Activated CD4-positive, alpha-beta T cell treated with anti-CD3 and anti-CD28 coated beads, Interleukin-2, amount 50 U/mL, for 24 hours (primary cell): ENCODE measurements at places on chromosomes 2 and 18.

GRCh38 chr2:195587966-195588365 lies 69.1 kb upstream of the SLC39A10 start:
- no peak for DNase-seq

GRCh38 chr2:127700527-127701192 lies 637 bp upstream of the SFT2D3 start:
- DNase-seq = no peak

GRCh38 chr2:236051806-236052205 lies 116.4 kb downstream of the GBX2 start:
- DNase-seq = no peak

DNA sequence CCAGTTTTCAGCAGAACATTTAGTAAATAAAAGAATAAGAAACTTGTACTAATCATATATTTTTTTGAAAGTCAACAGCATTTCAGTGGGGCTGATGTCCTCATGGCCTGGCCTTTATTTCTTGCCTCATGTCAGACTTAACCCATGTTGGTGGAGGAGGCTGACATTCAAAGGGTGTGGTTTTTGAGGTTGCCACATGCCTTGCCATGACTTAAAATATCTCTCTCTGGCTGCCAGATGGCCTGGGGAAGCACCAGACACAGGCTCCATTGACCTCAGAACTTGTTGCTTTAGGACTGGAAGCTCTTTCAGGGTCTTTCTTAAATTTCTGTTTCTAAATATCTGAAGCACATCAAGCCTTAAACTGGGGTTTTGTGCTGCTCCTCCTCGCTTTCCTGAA lies 32.5 kb upstream of the CD28 start:
- no peak for DNase-seq

- DNase-seq = no peak
Observed at GRCh38 chr2:58870704-58871103, 629.6 kb upstream of the FANCL start.

DNA sequence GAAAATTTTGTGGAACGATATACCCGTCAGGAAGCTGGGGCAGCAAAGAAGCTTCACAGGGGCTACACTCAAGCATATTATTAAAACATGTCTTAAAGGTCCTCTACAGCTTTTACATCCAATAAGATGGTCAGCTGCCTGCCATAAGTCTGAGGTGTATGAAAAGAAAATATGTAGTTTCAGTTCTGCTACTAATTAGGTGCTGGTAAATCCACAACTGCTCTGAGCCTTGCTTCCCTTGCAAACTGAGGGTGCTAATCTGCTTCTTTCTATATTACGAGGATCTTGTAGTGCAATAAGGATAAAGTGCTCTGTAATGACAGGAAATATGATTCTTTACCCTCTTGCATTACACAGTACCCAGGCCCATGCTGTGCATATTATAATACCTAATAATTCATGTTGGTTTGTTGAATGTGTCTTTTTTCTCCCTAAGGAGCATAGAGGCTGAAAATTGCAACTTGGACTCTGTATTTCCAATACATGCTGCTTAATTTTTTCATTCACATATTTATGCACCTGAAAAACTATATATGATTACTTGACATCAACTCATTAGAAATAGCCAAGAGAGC lies 14.5 kb upstream of the SLC8A1 start:
- DNase-seq = no peak

DNA sequence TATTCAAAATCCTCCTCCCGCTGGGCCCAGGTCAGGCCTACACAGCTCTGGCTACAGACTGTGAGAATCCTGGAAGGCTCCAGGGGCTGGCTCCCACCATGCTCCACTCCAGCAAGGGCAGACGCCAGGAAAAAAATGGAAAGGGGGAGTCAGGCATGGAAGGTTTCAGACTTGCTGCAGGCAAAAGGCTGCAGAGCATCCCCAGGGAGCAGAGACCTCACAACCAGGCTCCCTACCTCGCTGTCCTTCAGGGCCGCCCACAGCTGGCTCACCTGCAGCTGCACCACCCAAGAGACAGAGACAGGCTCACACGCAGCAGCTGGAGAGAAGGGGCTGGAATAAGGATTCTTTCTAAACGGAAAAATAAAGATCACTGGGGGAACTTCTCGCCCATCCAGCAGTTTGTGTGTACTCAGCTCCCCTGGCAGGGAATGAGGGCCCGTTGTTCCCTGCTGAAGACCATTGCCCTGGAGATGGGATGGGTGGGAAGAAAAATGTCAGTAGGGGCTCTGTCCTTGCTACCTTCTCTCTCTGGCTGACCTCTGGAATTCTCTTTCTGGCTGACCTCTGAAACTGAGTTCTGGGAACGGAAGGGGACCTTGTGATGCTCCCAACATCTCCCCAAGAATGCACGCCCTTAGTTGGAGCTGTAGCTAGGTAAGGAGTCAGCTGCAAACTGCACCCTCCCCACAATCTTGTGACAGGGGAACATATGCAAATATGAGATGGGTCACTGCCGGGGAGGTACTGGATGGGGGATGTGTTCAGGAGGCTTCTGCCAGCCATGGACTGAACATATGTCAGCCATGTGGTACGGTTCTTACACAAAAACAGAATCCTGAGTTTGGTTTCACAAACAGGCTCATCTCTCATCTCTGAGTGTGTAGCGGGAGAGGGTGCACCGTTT lies 34.5 kb downstream of the BCL2 start:
- no peak for DNase-seq

DNA sequence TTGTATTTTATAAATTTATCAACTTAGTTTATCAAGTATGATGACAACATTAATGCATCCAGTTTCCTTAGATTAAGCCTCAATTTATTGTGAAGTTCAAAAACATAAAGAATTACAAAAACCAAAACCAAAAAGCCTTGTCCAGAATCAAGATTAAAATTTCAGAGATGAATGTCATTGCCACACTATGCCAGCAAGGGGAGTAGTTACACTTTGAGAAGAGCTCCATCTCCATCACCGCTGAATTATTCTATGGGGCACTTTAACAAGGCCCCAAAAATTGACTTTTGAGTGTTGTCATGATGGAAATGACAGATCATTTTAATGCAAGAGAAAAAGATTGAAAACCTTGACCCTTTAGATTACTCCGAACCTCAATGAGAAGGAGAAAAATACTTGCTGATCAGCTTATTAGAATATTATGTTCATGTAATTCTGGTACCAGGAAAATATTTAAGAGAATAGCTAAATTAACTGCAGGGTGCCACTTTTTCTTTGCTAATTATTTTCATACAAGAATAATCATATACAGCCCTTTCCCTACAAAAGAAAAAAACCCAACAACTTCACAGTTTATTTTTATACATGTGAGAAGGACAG lies 152.5 kb upstream of the AQP4 start:
- no peak for DNase-seq

- DNase-seq = no peak
Observed at GRCh38 chr2:108916796-108917421, 72.1 kb downstream of the EDAR start.

DNA sequence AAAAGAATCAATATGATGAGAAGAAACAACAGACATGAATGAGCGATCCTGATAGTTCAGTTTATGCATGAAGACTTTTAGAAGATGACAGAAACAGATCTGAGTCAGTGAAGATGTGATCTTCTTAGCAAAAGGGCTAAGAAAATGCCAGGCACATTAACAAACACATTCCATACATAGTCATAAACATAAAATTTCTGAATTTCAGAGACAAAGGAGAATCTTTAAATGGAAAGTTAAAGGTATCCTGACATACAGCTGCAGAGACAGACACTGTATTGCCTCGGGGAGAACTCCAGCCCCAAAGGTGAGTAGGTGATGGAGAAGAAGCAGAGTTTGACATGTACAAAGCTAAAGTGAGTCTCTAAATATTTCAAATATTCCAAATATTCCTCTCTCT lies 40.6 kb upstream of the FN1 start:
- no peak for DNase-seq

GRCh38 chr2:118077636-118078247 lies 10.5 kb upstream of the INSIG2 start:
- DNase-seq = no peak

GRCh38 chr18:41131050-41131449 lies 824.0 kb upstream of the PIK3C3 start:
- no peak for DNase-seq

GRCh38 chr2:143390171-143390570 lies 261.0 kb downstream of the ARHGAP15 start:
- DNase-seq = no peak

GRCh38 chr2:82826437-82826836 lies 1632.6 kb downstream of the SUCLG1 start:
- no peak for DNase-seq

DNA sequence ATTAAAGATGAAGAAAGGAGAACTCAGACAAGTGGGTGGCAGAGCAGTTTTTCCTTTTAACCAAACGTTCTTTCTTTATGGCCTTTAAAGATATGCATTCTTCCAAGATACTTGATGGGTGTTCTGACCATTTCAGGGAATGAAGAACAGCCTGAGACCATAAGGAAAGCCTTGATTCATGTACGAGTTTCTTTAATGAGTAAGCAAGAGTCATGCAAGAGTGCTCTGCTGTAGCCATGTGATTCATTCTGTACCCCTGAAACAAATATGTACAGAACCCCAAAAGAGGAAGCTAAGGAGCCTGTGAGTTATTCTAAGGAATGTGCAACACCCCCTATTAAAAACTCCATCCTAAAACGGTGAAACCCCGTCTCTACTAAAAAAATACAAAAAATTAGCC lies 372.8 kb downstream of the MTX2 start:
- DNase-seq = no peak

DNA sequence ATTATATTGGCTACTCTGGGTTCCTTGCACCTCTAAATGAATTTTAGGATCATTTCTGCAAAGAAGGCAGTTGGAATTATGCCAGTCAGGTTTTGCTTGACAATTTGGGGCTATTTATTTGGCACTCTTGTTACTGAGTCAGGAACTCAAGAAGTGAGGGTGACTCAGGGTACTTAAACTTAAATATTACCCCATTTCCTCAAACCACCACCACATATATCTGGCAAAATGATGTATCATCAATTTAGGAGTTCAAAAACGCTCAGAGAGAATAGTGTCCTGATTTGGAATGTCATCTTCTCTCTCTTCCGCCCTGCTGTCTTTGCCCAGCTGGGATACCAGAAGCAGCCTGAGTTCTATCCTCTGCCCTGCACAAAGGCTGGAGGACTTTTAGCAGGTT lies 2.4 kb upstream of the THNSL2 start:
- no peak for DNase-seq

GRCh38 chr2:103401621-103402020 lies 639.8 kb downstream of the TMEM182 start:
- DNase-seq = no peak

GRCh38 chr2:54459037-54459441 lies 2.9 kb downstream of the SPTBN1 start:
- DNase-seq = no peak

- no peak for DNase-seq
Observed at GRCh38 chr2:234235191-234235590, 184.7 kb downstream of the SPP2 start.

- no peak for DNase-seq
Observed at GRCh38 chr2:218323526-218324472, 31.5 kb upstream of the TMBIM1 start.

GRCh38 chr2:129160879-129161278 lies 818.6 kb upstream of the RAB6C start:
- no peak for DNase-seq

GRCh38 chr2:51718881-51719280 lies 686.9 kb upstream of the NRXN1 start:
- no peak for DNase-seq

DNA sequence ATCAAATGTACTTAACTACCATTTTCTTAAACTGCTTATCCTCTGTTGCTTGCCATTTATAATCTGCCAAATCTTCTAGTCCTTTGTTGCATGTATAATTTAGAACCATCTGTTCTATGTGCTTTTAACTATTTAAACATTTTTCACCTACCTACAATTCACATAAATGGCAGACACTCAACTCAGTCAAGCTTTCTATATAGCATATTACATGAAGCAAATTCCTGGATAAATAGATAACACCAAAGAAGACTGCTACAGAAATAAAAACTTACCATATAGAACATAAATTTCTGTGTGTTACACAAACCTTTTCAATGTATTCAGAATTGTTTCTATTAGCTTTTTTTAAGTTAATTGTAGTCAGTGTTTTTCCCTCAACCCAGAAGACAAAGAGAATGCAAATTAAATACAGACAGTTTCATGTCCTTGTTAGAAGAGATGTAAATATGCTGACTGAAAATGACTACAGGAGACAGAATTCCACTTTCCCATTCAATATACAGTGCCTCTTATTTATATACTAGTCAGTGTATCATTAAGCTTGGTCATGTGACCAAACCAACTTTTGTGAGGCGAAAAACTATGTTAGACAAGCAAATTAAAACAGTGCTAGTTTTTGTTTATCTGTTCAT lies 2.6 kb downstream of the BAZ2B start:
- no peak for DNase-seq

DNA sequence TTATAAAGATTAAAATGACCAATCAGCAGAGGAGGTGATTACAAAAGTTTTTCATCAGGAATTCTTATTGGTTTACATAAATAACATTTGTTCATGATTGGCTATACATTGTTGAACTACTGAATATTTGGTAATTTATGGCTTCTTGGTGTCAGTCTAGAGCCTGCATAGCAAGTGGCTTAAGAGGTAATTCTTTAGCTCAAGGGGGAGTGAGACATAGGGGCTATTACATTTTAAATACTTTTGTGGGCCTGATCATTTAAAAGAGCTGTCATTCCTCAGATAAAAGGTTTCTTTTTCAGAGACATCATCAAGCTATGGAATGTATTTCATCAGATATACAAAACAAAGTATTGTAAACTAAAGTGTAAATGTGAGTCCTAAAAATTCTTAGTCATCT lies 373.8 kb downstream of the EPHA4 start:
- no peak for DNase-seq

DNA sequence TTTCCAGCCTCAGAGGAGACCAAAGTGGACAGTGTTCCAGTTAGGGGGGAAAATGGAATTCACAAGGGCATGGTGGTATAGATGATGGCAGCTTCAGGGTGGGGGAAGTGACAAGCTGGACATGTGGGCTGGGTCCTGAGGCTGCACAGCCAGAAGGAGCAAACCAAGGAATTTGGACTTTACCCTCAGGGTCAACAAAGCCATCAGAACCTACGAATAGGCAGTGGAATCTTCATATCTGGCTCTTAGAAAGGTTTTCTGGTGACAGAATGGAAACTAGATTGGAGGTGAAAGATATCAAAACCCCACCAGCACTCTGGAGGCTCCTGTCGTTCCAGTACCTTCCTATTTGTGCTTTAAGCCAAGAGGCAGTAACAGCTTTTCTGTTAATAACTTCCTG lies 127.1 kb downstream of the SETBP1 start:
- DNase-seq = no peak

GRCh38 chr2:143830476-143830875 lies 689.4 kb downstream of the ZEB2 start:
- DNase-seq = no peak

DNA sequence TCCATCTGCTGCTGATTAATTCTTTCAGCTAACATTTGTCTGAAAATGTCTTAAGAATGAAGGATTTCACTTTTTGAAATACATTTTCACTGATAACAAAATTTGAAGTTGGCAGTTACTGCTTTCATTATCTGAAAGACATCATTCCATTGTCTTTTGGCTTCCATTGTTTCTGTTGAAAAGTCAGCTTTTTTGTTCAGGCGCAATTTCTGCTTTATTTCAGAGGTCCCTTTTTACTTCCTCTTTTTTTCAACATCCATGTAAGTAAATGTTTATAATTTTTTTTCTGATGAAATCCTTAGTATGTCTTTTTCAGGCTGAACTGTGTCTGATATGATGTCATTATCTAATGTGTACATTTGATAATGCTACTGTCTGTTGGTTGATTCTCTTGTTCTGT lies 184.2 kb downstream of the RND3 start:
- no peak for DNase-seq

GRCh38 chr2:215498431-215498830 lies 62.6 kb upstream of the FN1 start:
- no peak for DNase-seq

GRCh38 chr18:76565238-76566173 lies 70.5 kb upstream of the ZNF516 start:
- DNase-seq = no peak
